ENCODE measurements at places on chromosomes 2 and 18.

DNA sequence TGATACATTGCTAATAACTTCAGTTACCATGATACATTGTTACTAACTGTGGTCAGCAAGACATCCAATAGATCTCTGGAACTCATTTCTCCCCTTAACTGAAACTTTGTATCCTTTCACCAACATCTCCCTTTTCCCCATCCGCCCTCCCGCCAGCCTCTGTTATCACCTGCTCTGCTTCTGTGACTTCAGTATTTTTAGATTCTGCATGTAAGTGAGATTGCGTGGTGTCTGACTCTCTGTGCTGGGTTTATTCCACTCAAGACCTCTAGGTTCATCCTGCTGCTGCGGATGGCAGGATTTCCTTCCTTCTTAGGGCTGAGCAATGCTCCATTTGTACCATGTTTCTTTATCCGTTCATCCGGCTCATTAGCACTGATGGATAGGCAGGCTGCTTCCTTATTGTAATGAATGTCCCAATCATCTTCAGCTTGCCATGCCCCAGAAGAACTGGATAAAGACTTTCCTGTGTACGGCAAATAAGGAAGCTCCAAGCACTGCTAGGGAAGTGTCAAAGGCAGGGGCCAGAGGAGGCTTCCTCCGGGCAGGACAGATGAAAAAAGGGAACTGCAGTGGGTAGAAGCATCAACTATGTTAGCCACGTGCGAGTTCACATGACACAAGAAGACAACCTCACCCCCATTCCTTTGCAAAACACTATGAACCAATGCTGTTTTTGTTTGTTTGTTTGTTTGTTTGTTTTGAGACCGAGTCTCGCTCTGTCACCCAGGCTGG is 113.4 kb downstream of the EIPR1 start:
- DNase-seq: no peak

- no peak for DNase-seq
Observed at GRCh38 chr18:45321520-45321919, 293.8 kb upstream of the SLC14A2 start.

- no peak for DNase-seq
Observed at GRCh38 chr2:168699844-168700417, 102.5 kb upstream of the NOSTRIN start.

DNA sequence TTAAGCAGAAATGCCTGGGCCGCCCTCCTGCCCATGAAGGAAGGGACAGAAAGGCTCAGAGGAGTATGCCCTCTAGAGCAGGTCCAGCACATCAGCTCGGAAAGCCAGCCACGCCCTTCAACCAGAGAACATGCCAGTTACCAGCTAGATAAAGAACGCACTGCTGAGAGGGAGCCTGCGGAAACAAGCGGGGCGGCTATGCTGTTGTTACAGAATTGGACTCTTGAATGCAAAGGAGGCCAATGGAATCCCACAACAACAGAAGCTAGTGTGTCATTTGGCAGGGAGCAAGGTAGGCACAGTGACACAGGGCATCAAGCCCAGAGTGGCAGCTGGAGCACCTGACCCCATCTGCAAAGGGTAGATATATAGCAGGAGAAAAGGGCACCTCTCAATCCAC is 242.9 kb upstream of the ID2 start:
- DNase-seq: no peak

GRCh38 chr18:62651276-62652056 is 63.9 kb upstream of the PHLPP1 start:
- DNase-seq: no peak

DNA sequence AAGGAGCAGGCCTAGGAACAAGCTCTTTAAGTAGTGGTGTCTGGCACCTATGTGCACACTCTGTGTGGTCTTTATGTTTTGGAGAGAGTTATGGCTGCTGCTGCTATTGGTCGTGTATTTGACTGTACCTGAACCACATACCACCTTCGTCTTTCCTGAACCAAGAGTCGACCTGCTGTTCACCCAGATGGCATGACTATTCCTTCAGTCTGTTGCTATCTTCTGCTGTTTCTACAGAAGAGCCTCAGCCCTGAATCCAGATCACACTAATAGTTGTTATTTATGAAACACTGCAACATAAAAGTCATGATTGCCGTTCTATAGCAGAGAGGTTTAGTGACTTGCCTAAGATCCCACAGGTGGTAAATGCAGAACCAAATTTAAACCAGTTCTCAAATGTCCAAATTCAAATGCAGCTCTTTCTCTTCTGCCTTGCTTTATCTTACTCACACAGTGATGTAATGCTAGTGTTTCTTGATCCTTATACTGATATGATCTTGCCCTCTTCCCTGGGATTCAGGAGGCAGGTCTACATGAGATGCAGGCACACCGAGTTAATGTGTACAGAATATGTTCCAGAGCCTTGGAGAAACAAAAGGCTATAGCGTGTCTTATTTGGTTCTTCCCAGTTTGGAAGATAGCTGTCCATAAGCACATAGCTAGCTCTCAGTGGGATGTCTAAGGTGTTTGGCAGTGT is 122.1 kb upstream of the FOSL2 start:
- no peak for DNase-seq

DNA sequence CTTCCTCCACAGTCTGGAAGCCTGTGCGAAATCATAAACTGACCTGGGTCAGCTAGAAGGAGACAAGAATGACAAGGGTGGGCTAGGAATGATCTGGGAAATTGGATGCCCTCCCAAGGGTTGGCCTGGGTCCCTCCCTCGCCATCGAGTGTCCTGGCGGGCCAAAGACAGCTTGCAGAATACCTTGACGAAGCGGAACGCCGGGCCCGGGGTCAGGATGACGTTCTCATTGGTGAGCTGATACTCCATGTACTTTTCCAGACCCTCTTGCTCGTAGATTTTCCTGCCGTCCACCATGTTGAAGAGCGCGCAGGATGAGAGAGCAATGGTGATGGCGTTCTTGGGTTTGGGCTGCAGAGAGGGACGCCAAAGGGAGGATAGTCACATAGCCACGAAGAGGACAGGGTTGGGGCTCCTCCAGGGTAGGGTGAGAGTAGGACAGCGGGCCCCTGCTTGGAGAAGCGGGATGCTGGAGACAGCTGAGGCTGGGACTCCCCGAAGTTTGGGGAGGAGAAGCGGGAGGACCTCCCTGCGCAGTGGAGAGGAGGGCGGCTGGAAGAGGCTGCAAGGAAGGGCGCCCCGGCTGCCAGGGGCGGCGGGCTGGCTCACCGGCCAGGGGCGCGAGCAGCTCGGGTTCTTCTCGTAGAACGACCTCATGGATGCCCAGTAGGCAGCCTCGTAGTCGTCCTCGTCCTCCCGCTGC is 5.3 kb downstream of the NT5C1B start:
- no peak for DNase-seq

DNA sequence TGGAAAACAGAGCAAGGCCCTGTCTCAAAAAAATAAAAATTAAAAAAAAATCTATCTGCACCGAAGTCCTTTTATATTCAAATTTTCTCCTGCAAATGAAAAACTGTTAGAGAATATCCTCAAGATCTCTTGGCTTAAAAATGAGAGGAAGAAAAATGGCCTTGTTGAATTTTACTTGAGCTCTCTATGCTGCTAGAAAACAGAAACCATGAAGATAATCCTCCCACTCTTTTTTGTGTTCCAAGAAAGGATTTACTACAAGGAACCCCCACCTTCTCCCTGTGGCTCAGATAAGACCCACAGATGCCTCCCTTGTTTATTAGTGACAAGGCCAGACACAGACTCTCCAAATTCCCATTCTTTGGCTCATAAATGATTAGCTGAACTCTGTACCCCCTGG is 71.0 kb downstream of the SGPP2 start:
- DNase-seq: no peak

- no peak for DNase-seq
Observed at GRCh38 chr2:74162951-74163350, 15.2 kb upstream of the BOLA3 start.

DNA sequence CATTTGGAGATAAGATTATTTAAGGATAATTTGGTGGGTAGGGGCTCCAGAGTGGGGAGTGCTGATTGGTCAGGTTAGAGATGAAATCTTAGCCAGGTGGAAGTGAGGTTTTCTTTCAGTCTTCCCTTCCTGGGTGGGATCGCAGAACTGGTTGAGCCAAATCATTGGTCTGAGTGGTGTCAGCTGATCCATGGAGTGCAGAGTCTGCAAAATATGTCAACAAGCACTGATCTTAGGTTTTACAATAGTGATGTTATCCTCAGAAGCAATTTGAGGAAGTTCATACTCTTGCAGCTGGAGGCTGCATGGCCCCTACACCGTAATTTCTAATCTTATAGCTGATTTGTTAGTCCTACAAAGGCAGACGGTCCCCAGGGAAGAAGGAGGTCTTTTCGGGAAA is 1483.4 kb upstream of the ZEB2 start:
- DNase-seq: no peak

GRCh38 chr2:177306550-177306949 is 42.0 kb upstream of the NFE2L2 start:
- DNase-seq: no peak

GRCh38 chr18:44804033-44804432 is 123.3 kb downstream of the SETBP1 start:
- no peak for DNase-seq

DNA sequence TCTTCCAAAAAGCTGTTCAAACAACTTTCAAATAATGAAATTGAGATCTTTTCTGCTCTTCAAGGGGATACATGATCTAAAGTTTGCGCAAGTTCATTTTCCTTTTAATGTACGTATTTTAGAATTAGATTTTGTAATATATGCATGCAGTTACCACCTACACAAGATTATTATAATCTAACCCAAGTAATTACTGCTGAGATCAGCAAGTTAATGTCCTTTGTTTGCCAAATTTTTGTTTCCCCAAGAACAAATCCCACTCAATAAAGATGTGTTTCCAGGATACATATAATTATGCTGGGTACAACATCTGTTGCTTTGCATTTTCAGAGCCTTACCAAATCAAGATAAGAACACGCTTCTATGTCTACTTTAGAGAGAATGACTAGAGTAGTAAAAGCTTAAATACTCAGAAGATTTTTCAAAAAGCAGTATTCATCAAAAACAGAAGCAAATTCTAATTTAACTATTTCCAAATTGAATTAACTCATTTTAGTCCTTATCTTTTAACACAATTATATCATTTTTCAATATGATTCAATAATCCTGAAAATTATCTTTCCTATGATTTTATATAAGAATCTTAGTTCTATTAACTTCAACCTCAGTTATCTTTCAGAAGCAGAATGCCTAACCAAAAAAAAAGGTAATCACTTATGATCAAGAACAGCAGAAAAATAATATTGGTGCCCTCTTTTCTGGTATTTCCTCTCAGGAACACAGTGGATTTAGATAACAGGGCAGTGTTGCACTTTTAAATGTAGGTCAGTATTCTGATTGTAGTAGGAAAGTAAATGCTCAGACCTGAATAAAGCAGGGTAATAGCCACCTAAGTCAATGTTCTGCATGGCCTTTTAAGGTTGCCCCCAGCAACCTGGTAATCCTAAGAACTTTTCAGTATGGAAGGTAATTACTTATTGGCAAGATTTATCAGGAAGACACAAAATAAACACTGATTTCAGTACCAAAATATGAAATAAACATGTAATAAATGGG is 28.0 kb downstream of the CERKL start:
- no peak for DNase-seq

DNA sequence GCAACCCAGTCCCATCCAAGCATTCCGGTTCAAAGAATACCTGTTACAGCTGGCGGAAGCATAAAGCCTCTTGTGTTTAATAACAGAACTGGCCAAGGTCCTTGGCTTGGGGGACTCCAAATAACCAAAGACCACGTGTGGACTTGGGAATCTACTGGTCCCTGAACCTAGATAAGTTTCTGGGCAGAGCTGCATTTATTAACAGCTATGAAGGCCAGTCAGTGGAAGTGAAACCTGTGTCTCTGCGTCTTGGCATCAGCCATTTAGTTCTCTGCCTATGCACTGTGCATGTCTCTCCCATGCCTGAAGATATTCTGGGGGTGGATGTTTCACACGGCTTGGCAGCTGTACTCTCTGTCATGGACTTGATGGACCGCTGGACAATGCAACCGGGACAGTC is 137.7 kb downstream of the CCBE1 start:
- no peak for DNase-seq

DNA sequence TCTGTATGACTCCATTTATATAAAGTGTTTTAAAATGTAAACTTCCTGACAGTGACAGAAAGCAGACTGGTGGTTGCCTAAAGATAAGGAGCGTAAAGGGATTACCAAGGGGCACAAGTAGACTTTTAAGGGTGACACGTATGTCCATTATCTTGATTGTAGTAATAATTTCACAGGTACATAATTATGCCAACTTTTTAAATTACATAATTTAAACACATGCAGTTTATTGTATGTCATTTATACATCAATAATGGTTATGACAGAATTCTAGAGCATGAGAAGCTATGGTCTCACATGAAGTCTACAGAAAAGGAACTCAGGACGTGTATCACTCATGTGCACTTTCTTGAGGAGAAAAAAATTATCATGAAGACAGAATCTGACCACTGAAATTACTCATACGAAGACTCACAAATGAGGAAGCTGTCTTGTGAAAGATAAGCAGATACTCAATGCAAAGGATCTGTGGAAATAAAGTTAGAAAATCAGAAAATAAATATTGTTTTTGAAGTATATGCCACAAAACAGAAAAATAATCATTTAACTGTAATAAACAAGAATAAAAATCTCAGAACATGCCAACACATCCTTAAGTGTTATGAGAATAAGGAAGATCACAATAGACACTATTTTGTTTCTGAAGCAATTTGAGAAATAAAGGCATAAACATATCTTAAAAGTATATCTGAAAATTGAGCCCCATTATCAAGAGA is 84.4 kb downstream of the TMEM131 start:
- no peak for DNase-seq

- DNase-seq: no peak
Observed at GRCh38 chr2:65562890-65563289, 130.5 kb upstream of the SPRED2 start.

DNA sequence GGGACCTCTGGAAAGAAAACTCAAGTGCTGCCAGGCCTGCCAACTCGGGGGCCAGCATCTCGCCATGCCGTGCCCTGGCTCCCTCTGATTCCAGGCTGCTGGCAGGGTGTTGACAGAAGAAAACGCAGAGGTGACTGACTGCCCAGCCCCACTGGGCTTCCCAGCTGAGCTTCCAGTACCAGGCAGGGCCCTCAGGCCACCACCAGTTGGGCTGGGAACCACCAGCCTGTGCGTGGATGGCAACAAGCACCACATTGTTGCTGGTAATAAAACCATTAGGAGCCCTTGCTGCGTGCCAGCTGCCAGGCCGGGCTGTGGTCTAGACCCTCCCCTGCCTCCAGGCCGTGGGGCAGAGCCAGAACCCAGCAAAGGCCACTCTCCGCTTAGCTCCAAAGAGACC is 9.2 kb downstream of the DNMT3A start:
- DNase-seq: no peak

- no peak for DNase-seq
Observed at GRCh38 chr2:209905691-209906090, 96.7 kb upstream of the RPE start.

- DNase-seq: no peak
Observed at GRCh38 chr2:226118471-226119429, 680.9 kb downstream of the IRS1 start.

DNA sequence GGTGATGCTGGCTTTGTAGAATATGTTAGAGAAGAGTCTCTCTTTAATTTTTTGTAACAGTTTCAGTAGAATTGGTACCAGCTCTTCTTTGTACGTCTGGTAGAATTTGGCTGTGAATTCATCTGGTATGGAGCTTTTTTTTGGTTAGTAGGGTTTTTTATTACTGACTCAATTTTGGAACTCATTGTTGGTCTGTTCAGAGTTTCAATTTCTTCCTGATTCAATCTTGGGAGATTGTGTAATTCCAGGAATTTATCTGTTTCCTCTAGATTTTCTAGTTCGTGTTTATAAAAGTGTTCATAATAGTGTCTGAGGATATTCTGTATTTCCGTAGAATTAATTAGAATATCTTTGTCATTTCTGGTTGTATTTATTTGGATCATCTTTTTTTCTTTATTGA is 943.5 kb downstream of the TRIB2 start:
- DNase-seq: no peak

GRCh38 chr18:35153609-35154272 is 87.1 kb upstream of the ZNF397 start:
- DNase-seq: no peak
